ENCODE measurements at places on chromosomes 3 and 15.
A peak's percentile ranks its signal among the peaks of the same experiment; 100 is the strongest.

GRCh38 chr15:31840849-31841476 is 189.4 kb upstream of the CHRNA7 start:
- no peak for DNase-seq

GRCh38 chr3:89494734-89495133 is 387.3 kb downstream of the EPHA3 start:
- DNase-seq, result no peak

- DNase-seq, result no peak
Observed at GRCh38 chr3:172170841-172171240, 131.5 kb downstream of the FNDC3B start.

DNA sequence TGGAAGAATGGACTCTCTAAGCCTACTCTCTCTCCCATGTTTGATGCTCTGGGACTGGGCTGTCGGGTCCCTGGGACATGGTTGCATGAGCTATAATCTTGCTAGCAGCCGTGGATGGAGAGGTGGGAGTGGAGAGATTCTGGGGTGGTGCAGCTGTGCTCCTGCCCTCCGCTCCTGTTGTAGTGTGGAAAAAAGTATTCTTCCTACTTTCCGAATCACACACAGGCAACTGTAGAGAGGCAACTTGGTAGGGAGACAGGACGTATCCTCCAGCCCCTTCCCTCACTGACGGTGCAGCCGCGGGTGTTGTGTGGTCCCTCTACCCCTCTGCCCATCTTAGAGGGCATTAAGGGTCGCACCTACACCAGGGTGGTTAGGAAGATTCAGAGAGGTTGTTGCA is 281.4 kb upstream of the TLE3 start:
- no peak for DNase-seq

GRCh38 chr15:57500979-57501576 is 90.6 kb upstream of the MYZAP start:
- peak; percentile 43 for DNase-seq

Data from foreskin keratinocyte (primary cell).